Activated CD4-positive, alpha-beta T cell treated with anti-CD3 and anti-CD28 coated beads, Interleukin-2, amount 50 U/mL, for 24 hours (primary cell): ENCODE measurements at places on chromosomes 1 and 21.
A peak's percentile ranks its signal among the peaks of the same experiment; 100 is the strongest.

GRCh38 chr1:53592521-53592982, 133.4 kb downstream of the DMRTB1 start:
- no peak for DNase-seq

- DNase-seq = no peak
These were observed 385.9 kb downstream of the GPATCH2 start for GRCh38 chr1:217244971-217245370.

- peak; percentile 27 for DNase-seq
These were observed 24.9 kb upstream of the ENO1 start for GRCh38 chr1:8903410-8903809.

GRCh38 chr1:197222780-197223179, 45.3 kb upstream of the CRB1 start:
- DNase-seq = no peak

DNA sequence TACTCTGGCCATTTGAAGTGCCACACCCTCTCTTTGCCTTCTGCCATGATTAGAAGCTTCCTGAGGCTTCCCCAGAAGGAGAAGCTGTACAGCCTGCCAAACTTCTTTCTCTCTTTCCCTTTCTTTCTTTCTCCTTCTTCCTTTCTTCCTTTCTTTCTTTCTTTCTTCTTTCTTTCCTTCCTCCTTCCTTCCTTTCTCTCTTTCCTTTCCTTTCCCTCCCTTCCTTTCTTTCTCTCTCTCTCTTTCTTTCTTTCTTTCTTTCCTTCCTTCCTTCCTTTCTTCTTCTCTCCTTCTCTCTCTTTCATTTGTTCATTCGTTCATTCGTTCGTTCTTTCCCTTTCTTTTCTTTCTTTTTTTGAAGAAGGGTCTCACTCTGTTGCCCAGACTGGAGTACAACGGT, 931.0 kb downstream of the TTLL7 start:
- no peak for DNase-seq

DNA sequence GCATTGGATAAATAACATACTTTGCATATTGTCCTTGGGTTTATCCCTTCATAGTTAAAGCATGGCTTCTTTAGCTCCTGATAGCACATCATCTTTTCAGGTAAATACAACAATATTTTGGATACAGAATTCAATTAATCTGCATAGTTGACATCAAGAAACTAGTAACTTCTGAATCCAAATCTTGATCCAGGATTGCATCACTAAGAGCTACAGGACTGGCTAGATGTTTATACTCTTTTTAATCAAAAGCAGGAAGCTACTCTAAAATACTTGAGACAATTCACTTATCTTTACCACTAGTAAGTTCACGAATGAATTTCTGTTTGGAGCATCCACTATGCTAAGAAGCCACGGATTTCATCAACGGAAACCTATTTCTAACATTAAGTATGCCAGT, 54.2 kb upstream of the SLC44A3 start:
- no peak for DNase-seq

GRCh38 chr1:39409055-39409816, 82.2 kb upstream of the BMP8A start:
- DNase-seq = no peak

- no peak for DNase-seq
These were observed 26.2 kb upstream of the SAMSN1 start for GRCh38 chr21:14572204-14572780.

DNA sequence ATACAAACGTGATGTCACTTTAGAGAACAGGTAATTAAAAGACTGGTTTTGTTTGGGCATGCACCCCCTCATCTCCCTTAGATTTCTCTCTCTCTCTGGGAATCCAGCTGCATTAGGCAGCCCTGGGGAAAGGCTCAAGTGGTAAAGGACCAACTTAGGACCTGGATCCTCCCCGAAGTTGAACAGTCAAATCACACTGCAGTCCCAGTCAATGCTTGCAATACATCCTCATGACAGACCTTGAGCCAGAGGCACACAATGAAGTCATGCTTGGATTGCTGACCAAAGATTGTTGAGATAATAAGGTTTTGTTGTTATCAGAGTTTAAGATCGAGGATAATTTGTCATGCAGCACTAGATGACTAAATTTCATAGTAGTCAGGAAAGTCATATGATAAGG, 1285.8 kb upstream of the NCAM2 start:
- DNase-seq = no peak

DNA sequence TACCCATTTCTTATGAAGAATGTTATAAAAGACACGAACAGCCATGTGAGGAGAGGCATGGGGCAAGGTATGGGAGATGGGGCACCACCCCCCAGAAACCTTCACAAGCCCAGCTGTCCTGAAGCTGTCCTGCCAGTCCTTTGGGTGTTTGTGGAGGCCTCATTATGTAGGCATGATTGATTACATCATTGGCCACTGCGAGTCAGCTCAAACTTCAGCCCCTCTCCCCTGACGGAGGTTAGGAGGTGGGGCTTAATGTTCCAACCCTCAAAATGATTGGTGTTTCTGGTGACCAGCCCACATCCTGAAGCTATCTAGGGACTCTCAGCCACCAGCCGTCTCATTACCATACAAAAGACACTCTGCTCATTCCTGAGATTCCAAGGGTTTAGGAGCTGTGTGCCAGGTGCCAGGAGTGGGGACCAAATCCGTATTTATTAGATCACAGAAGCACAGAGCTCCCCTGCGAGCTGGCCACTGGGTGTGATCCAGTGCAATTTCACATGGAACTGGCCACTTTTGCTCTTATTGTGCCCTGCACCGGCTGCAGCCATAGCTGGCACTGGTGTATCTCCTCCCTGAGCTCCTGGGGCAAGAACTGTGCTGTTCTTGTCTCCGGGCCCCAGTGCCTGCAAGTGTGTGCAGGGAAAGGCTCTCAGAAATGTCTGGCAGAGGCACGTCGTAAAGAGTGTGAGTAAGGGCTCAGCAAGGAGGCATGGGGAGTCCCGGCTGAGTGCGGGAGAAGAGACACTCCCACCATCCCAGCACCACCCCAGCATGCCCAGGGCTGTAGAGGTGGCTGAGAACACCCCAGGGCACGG, 10.5 kb downstream of the KIAA1614 start:
- no peak for DNase-seq

DNA sequence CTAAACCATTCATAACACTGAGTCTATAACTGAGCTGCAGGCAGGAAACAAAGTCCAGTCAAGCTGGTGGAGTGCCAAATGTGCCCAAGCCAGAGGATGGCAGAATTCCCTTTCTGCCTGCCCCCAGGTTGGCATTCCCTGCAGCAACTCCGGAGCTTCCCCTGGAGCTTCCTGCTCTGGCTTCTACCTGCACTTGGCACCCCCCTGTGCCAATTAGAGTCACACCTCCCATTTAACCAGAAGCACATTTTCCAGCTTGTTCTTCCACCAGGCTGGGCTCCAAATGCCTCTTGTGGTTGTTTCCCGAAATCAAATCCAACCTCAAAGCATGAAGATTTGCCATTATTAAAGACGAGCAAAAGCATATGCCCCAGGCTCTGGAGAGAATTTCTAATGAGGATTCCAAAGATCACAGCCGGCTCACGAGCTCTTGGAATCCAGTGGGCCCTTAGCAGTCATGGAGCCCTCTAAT, 294.5 kb downstream of the RRAGC start:
- no peak for DNase-seq

DNA sequence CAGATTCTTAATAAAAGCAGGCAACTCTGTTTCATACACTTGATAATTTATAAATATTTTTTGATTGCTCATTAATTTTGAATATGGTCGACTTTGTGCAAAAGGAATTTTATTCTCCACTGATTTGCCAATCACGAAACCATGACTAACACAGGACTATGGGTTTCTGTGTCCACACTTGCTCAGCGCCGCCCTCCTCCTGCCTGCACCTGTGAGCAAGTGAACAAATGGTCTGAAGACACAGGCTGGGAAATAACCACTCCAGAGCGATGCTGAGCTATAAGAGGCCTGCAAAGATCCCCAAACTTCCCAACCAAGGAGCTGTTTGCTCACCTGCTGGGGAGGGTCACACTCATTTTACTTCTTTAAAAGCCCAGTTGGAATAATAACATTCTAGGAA, 19.6 kb downstream of the ABCB10 start:
- DNase-seq = no peak

GRCh38 chr1:24383381-24383940, 30.1 kb downstream of the STPG1 start:
- no peak for DNase-seq

DNA sequence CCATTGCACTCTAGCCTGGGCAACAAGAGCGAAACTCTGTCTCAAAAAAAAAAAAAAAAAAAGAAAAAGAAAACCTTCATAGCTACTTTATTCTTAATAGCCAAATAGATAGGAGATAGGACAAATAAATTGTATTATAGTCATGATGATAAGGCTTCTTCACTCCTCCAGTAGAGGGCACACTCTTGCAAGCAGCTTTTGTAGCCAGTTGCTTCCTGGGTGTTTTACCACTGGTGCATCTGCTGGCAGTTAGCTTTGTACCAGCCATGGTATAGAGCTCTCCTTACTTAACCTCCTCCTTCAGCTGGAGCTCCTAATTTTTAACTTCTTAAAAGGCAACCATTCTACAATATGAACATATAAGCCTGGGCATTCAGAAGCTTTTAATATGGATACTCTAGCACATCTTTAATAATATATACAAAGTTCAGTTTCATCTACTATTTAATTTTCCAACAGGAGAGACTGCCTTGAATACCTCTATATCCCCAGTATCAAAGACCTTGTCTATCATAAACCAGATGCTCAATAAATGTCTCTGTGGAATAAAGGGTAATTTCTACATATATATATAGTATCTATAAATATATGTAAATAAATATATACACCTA, 35.8 kb downstream of the EVI5 start:
- DNase-seq = peak; percentile 17

GRCh38 chr21:31908106-31909031, 35.5 kb downstream of the HUNK start:
- no peak for DNase-seq

- no peak for DNase-seq
These were observed 4.5 kb downstream of the ZC3H12A start for GRCh38 chr1:37478890-37479254.

DNA sequence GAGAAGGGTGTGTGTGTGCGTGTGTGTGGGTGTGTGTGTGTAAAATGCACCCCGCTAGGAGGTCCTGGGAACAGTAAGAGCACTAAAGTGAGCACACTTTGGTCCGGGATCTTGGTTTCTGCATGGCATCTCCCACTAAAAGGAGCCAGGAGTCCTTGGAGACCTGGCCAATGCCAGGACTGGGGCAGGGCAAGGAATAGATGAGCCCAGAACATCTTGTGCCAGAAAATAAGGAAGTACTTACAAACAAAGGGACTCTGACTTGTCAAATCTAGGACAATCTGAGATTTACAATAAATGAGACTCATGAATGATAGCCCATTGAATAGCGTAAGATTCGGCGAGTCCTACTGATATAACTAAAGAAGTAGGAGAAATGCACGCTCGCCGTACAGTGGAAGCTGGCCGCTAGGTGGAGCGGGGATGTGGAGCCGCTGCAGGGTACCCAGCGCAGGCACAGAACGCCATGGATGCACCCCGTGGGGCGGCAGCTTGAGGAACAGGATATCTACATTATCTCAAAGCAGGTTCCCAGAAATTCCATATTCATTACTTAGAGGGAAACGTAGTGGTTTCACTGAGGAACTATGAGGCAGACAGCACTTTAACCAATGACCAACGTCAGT, 7.1 kb downstream of the SLC37A1 start:
- no peak for DNase-seq

- DNase-seq = no peak
These were observed 21.0 kb upstream of the TDRD10 start for GRCh38 chr1:154481053-154481452.

DNA sequence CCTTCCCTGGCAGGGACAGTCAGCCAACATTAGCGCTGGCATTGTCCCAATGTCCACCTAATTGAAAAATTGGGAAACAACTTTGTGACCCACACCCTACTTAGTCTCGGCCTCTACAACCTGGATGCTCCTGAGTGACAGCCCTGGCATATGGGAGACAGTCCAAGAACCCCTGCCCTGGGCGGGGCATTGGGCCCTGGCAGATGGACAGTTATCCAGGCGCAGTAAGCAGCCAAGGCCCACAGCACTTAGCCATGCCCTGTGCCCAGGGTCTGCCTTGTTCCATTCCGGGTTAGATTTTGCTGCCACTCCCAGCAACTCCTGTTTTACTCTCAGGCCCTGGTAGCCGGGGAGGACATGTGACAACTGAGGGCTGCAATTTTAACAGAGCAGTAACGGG, 50.3 kb downstream of the NFASC start:
- no peak for DNase-seq

GRCh38 chr1:27760426-27760825, 12.6 kb upstream of the STX12 start:
- DNase-seq = no peak

DNA sequence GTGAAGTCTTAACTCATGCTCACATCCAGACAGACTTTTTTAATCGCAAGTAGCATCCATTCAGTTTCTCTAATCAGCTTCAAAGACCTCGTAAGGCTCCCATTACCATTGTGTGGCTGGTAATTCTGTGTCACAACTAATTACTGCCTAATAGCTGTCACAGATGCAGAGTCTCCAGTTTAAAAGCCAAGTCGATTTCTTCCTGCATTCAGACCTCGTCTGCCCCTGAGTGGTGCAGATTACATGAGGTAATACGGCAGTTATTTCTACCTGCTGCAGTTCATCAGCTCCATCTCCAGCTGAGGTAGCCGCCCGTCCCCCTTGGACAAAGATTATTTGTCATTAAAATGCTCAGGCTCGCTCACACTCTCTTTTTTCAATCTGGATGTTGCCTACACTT, 34.4 kb upstream of the OLIG2 start:
- no peak for DNase-seq

- peak; percentile 58 for DNase-seq
These were observed 14.9 kb downstream of the TTC34 start for GRCh38 chr1:2786329-2787162.

DNA sequence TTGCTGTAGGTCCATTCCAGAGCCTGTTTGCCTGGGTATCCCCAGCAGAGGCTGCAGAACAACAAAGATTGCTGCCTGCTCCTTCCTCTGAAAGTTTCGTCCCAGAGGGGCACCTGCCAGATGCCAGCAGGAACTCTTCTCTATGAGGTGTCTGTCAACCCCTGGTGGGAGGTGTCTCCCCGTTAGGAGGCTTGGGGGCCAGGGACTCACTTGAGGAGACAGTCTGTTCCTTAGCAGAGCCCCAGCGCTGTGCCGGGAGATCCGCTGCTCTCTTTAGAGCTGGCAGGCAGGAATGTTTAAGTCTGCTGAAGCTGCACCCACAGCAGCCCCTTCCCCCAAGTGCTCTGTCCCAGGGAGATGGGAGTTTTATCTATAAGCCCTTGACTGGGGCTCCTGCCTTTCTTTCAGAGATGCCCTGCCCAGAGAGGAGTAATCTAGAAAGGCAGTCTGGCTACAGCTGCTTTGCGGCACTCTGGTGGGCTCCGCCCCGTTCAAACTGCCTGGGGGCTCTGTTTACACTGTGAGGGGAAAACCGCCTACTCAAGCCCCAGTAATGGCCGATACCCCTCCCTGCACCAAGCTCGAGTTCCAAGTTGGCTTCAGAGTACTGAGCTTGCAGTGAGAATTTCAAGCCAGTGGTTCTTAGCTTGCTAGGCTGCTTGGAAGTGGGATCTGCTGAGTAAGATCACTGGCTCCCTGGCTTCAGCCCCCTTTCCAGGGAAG, 8.7 kb upstream of the SLC25A24 start:
- DNase-seq = no peak
